ENCODE measurements at places on chromosomes 5 and 9.

DNA sequence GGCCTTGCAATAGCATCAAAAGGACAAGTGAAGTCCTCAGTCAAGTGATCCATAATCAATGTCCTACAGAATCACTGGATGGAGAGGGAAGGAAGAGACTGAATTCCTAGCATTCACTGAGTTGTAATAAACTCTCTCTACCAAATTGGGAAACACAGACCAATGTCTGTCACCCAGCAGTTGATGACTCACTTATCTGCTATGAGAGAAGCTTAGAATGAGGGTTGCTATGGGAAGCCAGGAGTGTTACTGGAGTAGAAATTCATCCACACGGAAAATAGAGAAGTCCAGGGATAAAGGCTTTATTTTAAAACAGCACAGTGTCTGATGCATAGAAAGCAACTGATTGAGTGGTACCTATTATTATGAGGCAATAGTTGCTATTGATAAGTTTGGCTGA lies 407.4 kb downstream of the BRINP1 start:
- DNase-seq, result no peak

- no peak for DNase-seq
These were observed 6.8 kb downstream of the RPL12 start for GRCh38 chr9:127444283-127444920.

DNA sequence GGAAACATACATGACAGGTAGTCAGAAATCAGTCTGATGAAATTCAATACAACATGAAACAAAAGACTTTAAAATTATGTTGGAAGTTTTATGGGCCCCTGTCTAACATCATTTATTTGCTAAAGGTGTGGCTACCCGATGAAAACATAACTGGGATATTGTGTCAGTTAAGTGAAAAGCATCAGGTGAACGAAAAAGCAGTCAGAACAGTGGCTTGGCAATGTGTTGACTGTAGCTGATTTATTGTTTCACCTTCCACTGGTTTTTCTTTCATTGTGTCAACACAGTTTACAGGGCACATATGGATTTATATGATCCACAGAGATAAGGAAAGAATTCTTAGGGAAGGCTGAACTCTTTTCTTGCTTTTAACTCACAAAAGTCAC lies 429.6 kb upstream of the ZNF608 start:
- DNase-seq, result no peak

DNA sequence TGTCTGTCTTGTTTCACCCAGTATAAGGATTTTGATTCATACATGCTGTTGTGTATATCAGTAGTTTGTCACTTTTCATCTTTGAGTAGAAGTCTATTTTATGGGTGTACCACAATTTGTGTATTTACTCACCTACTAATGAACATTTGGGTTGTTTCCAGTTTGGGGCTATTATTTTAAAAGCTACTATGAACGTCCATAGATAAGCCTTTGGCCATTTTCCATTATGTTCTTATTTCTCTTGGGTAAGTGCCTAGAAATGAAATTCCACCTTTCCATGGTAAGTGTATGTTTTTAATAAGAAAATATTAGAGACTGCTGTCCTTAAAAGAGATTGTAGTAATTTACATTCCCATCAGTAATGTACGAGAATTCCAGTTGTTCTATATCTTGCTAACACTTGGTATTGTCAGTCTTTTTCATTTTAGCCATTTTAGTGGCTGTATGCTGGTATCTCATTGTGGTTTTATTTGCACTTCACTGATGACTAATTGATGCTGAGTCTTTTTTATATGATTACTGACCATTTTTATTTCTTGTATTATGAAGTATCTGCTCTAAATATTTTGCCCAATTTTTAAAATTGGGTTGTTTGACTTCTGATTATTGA lies 17.9 kb upstream of the PDE8B start:
- no peak for DNase-seq
